Glutamatergic neuron (in vitro differentiated cells): ENCODE measurements at places on chromosomes 5 and 9.

DNA sequence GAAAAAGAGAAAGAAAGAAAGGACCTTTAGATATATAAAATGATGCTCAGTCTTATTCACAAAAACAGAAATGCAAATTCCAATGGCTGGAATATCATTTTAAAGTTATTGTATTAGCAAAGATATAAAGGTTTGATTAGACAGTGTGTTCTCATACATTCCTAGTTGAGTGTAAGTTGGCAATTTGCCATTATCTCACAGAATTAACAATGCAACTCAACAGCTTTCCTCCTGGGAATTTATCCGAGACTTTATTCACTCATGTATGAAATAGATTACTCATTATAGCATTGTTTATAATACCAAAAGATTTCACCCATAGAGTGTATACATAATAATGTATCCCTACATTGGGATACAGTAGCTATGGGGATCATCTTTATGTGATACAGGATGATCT lies 27.1 kb upstream of the MLLT3 start:
- no peak for DNase-seq

DNA sequence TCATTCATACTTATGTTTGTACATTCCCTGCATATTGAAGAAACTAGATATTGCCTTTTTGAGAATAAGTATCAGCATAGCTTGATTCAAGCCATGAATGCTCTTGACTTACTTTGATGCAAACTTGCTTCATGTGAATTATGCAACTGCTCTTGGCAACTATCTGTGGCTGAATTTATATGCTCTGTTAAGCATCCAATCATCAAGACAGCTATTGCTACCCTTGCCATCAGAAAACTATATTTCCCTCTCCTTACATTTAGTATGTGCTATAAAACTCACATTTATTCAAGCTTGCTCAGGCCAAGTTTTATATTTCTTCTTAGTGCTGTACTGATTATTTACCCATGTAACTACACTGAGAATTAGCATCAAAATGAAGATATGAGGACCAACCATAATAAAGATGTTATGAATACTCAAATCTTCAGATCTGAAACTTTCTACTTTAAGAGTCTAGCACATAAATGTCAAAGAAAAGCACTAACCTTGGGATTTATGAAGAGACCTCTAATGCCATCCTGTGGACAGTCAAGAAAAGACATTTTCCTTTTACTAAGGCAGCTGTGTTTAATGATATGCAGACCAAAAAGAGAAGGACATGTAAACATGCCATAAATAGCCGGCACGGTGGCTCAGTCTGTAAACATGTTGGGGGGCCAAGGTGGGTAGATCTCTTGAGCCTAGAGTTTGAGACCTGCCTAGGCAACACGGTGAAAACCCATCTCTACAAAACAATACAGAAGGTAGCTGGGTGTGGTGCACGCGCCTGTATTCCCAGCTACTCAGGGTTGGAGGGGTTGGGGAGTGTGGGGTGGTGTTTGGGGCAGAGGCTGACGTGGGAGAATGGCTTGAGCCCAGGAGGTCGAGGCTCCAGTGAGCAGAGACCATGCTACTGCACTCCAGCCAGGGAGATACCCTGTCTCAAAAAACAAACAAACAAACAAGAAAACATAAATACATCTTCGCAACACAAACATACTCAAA lies 267.0 kb upstream of the TYRP1 start:
- DNase-seq: no peak

- peak; percentile 55 for DNase-seq
These were observed 43.4 kb upstream of the BICD2 start for GRCh38 chr9:92807757-92808725.

- DNase-seq: no peak
These were observed 52.5 kb upstream of the ZBTB43 start for GRCh38 chr9:126752376-126752775.

DNA sequence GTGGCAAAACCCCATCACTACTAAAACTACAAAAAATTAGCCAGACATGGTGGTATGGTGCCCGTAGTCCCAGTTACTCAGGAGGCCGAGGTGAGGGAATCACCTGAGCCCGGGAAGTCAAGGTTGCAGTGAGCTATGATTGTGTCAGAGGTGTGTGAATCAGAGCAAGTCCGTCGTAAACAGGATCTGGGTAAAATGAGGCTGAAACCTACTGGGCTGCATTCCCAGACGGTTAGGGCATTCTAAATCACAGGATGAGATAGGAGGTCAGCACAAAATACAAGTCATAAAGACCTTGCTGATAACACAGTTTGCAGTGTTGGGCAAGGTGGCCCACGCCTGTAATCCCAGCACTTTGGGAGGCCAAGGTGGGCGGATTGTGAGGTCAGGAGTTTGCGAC lies 1.9 kb upstream of the CLTB start:
- DNase-seq: no peak

GRCh38 chr9:121750715-121751623 lies 99.5 kb downstream of the DAB2IP start:
- no peak for DNase-seq
